ENCODE measurements at places on chromosomes 6 and 20. TPM values are rescaled to one million over a fixed set of nuclear protein-coding genes. Genes with fewer than 3 reads are reported as not detected.
A peak's percentile ranks its signal among the peaks of the same experiment; 100 is the strongest.

- H3K4me1 ChIP-seq, result no peaks in the 10 kb centered on the region
- no peaks in the 10 kb centered on the region for H3K36me3 ChIP-seq
- peaks cover 61% of the 10 kb centered on the region for H3K27me3 ChIP-seq
- peak overlapping the region; percentile 14 for H3K4me3 ChIP-seq
Observed at GRCh38 chr20:45470262-45470931, 844 bp downstream of the WFDC2 start.

- no peak overlapping the region for H3K4me3 ChIP-seq
- no peak overlapping the region for H3K27ac ChIP-seq
- peaks cover 12% of the 10 kb centered on the region for H3K4me1 ChIP-seq
- DNase-seq, result no peak
Observed at GRCh38 chr6:163404825-163405265, 9.7 kb upstream of the QKI start.

GRCh38 chr20:62823688-62824475, 7.0 kb downstream of the COL9A3 start:
- no peak overlapping the region for H3K4me3 ChIP-seq
- no peaks in the 10 kb centered on the region for H3K4me1 ChIP-seq
- H3K36me3 ChIP-seq, result no peaks in the 10 kb centered on the region
- H3K27me3 ChIP-seq, result peaks cover 5% of the 10 kb centered on the region

- H3K36me3 ChIP-seq, result peaks cover 16% of the 10 kb centered on the region
- H3K27ac ChIP-seq, result no peak overlapping the region
- no peak for DNase-seq
- no peak overlapping the region for H3K4me3 ChIP-seq
- H3K4me1 ChIP-seq, result peaks cover 31% of the 10 kb centered on the region
- H3K27me3 ChIP-seq, result no peaks in the 10 kb centered on the region
Observed at GRCh38 chr6:36067374-36068011, 39.9 kb downstream of the MAPK14 start.

AVP gene
- total RNA-seq, result not detected

TTI1 gene
- 35.7 TPM for total RNA-seq

MAPK13 gene
- total RNA-seq, result 37.5 TPM
